Activated CD4-positive, alpha-beta T cell treated with anti-CD3 and anti-CD28 coated beads, Interleukin-2, amount 10 ng/mL, durations not matched to agents 24 days and 14 days (primary cell): ENCODE measurements at places on chromosomes 2 and 18. TPM values are rescaled to one million over a fixed set of nuclear protein-coding genes. Genes with fewer than 3 reads are reported as not detected.

The L3MBTL4 gene
- 0.26 and 0.28 TPM in 2 replicates for total RNA-seq

The GRB14 gene
- not detected in 2 replicates for total RNA-seq

GRCh38 chr18:33745871-33746545, 168.0 kb downstream of the ASXL3 start:
- no peak for DNase-seq
- H3K36me3 ChIP-seq = no peaks in the 10 kb centered on the region
- H3K27me3 ChIP-seq = no peaks in the 10 kb centered on the region
- no peak overlapping the region for H3K27ac ChIP-seq
- no peak overlapping the region for H3K4me3 ChIP-seq

DNA sequence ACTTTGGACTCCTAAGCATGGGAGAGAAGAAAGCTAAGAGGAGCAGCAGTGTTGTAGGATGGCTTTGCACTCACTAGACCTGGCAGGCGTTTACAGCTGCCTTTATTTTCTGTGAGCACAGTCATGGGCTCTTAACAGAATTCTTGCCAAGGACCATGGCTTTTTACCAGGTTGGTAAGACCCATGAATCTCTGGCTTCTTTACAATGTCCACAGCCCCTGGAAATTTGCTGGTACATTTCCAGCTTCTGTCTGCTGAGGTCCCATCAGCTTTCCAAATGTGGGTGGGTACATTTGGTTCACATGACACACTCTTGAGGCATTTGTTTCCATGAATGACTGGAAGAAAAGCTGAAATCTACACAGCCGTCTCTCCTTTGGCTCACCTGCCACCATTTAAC, 162.7 kb downstream of the PPP1R1C start:
- no peaks in the 10 kb centered on the region for H3K4me1 ChIP-seq
- no peak overlapping the region for H3K4me3 ChIP-seq
- H3K36me3 ChIP-seq = no peaks in the 10 kb centered on the region
- H3K27me3 ChIP-seq = no peaks in the 10 kb centered on the region

GRCh38 chr2:25838152-25838756, 40.0 kb downstream of the ASXL2 start:
- no peak overlapping the region for H3K4me3 ChIP-seq
- DNase-seq = no peak
- H3K4me1 ChIP-seq = peaks cover 11% of the 10 kb centered on the region
- H3K36me3 ChIP-seq = peaks cover 28% of the 10 kb centered on the region
- H3K27ac ChIP-seq = no peak overlapping the region

GRCh38 chr18:22868831-22869230, 64.3 kb upstream of the RBBP8 start:
- no peak for DNase-seq
- H3K36me3 ChIP-seq = no peaks in the 10 kb centered on the region
- peaks cover 31% of the 10 kb centered on the region for H3K27me3 ChIP-seq
- no peak overlapping the region for H3K27ac ChIP-seq
